Stimulated activated CD4-positive, alpha-beta T cell treated with anti-CD3 and anti-CD28 coated beads, Interleukin-15, amount 100 ng/mL, for 24 hours (primary cell): ENCODE measurements at places on chromosomes 1 and 21.

- DNase-seq, result peak; percentile 29
Measured at GRCh38 chr1:234699795-234700665, 90.1 kb upstream of the IRF2BP2 start.

DNA sequence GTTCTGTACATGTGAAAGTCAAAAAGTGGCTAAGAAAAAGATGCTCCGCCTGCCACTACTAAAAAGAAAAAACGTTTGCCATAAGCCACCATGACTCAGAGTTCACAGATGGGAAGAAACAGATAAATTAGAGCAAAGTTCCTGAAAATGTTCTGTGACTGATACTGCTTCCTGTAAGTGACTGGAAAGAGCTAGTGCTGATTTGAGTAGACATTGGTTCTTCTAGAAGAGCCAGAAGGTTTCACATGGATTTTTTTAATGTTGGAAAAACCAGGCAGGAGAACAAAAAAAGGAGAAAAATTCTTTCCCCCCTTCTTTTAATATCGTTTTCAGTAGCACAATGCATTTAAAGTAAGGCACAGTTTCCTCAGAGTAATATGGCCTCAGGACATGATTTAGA, 221.4 kb downstream of the HLX start:
- DNase-seq, result no peak

GRCh38 chr1:112998592-112999235, 42.7 kb upstream of the SLC16A1 start:
- no peak for DNase-seq

DNA sequence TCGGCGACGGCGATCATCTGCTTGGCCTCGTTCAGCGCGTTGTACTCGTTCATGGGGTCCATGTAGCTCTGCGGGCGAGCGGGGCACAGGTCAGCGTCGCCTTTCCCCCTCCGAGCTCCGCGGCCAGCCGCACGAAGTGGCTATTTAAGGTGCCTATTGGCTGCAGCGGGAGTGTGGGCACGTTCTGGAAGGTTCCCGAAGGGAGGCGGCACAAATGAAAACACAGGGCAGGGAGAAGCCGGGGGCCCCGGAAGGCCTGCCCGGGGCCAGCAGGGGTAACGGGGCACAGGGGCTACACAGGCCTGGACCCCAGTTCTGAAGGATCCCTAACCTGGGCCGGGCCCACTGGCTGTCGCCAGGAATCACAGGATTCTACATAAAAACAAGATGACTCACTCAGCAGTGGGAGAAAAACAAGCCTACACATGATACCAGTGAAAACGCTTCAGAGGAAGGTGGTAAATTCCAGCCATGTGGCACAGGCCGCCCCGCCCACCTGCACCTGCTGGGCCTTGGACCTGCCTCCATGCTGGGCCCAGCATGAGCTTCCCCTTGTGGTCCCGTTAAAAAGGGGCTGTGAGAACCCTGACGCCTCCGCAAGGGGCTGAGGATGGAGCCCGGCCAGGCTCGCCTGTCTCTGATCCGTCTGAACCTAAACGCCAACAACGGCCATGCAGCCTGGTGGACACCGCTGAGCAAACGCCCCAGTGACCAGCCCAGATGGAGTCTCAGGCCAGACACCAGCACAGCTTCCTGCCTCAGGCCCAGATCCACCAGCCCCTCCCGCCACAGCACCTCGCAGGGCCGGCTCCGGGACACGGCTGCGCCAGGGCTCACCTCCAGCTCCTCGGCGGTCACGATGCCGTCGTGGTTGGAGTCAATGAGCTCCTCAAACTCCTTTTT, 3.9 kb upstream of the TNFRSF4 start:
- peak; percentile 77 for DNase-seq

DNA sequence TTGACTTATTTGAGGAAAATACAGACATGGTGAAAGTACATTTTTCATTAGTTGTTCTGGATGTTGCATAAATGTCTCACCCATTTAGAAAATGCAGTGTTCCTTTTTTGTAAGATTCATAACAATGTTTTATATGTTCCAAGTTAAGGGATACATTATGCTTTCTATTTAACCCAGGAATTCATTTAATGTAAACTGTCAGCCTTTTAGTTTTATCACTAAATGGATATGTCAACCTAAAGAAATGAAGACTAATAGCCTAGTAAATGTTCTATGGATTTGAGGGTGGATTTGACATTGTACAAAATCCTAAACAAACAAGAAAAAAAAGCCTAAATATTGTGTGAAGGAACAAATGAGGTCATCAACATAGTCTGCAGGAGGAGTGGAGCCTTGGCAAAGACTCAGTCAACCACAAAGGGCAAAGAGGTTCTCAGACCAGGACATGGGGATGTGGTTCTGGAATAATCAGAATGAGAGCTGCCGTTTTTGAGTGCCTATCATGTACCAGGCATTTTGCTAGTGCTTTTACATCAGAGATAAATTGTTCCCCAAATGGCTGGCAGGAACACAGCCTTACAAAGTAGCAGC, 8.8 kb upstream of the INSL5 start:
- no peak for DNase-seq

DNA sequence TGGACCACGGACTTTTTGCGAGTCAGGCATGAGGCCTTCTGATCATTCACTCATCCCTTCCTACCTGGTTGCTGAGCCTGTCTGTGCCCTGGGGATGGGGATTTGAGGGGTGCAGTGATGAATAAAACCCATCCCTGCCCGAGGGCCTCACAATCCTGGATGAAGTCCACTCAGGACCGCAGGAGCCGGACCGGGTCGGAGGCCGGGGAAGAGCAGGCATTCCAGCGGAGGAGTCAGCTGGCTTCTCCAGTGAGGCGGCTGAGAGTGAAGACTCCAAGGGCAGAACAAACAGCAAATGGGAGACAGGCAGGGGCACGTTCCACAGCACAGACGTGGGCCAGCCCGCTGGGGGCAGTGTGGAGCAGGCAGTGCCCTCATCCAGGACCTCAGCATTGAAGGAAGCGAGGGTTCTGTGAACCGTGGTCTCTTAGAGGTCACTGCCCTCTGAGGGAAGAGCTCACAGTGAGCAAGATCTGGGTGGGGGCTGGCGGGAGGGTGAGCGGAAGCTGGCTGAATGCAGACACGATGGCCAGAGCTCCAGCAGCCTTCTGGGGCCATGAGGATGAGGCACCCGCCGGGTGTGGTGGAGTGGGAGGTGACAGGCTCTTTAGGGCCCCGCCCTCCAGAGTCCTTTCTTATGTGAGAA, 10.9 kb upstream of the LRRC3 start:
- no peak for DNase-seq

DNA sequence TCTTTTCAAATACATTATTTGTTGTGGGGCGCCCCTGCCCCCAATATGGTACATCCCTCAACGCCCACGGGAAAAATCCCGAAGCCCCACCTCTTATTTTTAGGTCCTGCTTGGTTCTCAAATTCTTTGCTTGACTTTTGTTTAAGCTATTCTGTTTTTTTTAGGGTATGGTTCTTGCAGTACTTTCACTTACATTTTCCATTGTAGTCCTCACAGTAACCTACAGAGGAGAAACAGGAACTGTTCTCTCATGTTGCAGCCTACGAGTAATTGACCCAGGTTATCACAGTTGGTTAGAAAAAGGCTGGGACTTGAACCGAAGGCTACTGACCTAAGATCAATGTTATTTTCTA, 697 bp upstream of the C21orf91 start:
- DNase-seq, result no peak

- no peak for DNase-seq
Measured at GRCh38 chr1:8807004-8807403, 10.4 kb downstream of the RERE start.

DNA sequence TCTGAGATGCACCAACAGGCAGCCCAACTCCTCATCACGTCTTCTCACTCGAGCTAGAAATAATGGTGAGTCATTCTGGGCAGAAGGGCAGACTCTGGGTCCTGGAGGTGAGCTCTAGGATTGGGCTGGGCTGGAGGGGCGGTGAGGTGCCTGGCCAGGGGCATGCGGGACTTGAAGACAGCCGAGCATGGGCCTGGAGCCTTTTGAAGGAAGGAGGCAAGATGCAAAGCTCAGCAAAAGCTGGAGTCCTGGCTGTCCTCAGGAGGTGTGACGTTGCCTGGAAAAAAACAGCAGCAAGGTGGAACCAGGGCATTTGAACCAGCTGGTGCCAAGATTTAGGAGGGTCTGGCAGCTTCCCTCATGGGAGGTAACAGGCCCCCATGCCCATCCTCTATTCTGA, 712 bp downstream of the KCNA2 start:
- DNase-seq, result no peak

DNA sequence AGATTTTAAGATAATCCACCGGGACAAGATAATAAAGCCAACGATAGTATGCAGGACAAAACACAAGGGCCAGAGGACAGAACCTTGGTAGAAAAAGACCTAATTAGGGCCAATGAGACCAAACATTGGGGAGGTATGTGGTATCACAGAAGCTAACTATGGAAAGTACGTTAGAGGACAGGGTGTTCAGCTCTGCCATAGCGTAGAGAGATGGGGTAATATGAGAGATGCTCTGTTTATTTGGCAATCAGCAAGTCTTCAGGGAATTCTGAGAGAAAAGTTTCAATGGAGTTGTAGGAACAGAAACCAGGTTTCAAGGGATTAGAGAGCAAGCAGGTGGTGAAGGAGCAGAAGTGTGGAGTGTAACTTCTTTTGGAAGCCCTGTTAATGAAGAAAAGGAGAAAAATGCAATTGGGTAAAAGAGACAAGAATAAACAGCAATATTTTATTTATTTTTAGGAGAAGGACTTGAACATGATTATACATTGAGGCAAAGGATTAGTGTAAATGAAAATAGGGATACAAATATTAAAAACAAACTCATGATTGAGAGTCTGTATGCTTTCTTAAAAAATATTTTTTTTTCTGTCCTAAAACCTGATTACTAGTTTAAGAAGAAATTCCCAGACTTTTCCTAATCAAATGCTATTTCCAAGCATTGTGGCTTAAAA, 24.0 kb downstream of the EEIG2 start:
- no peak for DNase-seq

GRCh38 chr1:203035111-203036000, 9.1 kb downstream of the PPFIA4 start:
- no peak for DNase-seq

- no peak for DNase-seq
Measured at GRCh38 chr1:74703386-74704182, 29.3 kb downstream of the CRYZ start.

DNA sequence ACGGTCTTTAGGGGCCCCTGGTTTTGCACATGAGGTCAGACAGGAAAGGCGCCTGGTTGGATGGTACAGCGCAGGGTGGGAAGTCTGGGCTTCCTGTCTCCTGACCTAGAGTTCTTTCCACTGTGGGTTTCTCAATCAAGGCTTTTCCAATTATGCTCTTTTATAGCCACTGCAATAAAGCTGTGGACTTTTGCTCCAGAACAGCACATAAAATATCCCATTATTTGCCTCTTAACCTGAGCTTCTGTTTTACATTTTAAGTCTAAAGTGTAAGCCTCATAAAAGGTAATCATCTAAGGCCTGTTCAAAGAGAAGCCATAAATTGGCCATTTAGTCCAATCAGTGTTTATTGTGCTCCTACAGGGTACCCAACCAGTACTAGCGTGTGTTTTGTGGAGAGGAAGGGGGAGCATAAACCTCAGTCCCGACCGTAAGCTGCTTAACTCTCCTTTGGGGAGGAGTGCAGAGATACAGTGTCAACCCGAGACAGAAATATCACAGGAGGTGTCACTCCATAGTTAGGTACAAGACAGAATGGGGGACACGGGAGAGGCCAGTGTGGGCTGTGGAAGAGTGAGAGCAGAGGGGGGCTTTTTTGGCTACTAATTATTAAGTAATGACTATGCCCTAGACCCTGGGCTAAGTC, 270.0 kb downstream of the TRABD2B start:
- no peak for DNase-seq

DNA sequence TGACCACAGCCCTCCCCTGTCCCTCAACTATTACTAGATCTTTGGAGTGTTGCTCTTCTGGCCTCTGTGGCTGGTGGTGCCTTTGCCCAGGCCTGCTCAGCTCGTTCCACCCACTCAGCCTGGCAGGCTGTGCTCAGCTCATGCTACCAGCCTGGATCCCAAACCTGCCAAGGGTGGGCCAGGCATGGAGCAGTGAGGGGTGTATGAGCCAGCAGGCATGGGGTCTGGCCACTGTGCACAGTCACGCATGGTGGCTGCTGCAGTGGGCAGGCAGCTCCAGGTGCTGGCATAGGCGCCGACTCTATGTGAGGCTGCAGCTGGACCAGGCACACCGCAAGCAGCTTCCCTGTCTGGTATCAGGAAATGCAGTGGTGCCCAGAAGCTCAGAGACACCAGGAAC, 449.9 kb downstream of the MATN1 start:
- DNase-seq, result no peak

GRCh38 chr1:5911871-5912271, 80.4 kb downstream of the NPHP4 start:
- DNase-seq, result no peak

DNA sequence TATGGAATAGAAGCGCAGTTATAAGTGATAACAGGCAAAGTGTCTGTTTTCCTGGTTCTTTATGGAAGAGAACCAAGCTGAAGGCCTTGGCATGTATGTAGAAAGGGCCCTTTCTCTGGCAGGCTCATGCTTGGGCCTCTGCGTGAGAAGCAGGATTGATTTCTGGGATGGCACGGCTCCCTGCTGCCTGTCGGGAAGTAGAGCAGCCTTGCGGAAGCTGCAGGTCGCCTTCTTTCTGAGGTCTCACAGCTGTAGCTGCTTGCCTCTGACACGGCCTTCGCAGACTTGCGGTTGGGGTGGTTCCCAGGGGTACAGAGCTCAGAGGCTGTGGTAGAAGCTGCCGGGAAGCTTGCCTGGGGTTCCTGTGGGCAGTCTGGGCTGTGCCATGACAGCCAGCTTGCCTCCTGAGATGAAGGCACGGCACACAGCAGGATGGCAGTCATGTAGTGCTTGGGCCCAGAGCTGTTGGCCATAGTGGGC, 39.4 kb downstream of the TRAPPC10 start:
- no peak for DNase-seq

DNA sequence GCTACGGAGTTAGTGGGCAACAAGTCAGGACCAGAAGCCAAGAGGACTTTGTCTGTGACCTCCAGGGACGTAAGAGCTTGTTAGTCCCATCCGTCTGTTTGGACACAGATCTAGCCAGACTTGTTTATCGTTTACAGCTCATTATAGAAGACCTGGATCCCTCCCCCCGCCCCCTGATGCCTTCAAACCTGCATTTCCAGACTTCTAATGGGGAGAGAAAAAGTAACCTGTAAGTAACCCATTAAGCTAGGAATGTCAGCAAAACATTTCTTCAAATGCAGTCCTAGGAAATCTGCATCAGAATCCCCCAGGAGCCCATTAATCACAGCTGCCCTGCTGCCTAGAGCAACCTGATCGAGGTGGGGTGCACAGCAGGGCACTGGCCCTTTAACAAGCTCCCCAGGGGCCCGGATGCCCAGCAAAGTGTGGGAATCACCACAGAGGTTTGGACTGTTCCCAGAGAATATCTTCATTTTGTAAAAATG, 1.4 kb upstream of the MAD2L2 start:
- no peak for DNase-seq

- no peak for DNase-seq
Measured at GRCh38 chr1:162385702-162386101, 4.2 kb downstream of the C1orf226 start.

DNA sequence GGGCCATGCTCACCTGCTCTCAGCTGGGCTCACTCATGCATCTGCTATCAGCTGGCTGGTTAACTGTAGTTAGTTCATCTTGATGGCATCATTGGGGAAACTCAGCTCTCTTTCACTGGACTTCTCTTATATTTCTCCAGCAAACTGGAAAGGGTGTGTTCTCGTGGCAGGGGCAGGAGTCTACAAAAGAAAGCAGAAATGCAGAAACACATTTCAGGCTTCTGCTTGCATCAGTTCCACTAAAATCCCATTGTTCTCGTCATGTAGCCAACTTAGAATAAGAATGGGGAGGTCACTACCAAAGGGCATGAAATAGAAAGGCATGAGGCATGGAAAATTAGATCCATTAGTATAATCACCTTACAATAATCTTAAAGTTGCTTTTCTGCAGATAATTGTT, 207.3 kb downstream of the NRIP1 start:
- no peak for DNase-seq

GRCh38 chr1:112618114-112618720, 724 bp downstream of the ST7L start:
- DNase-seq, result no peak
